ENCODE measurements at places on chromosomes 1 and 21. TPM values are rescaled to one million over a fixed set of nuclear protein-coding genes. Genes with fewer than 3 reads are reported as not detected.

Gene MACF1
- 814 TPM for total RNA-seq

Gene KISS1
- total RNA-seq: 2.9 TPM

Gene FCRL6
- 3.2 TPM for total RNA-seq

Gene MARK1
- 2.3 TPM for total RNA-seq

Gene STIL
- 1.7 TPM for total RNA-seq

Gene S100A12
- total RNA-seq: 22.8 TPM

Gene BARHL2
- total RNA-seq: not detected

Gene PRKCZ
- total RNA-seq: 121 TPM

Gene RAB13
- total RNA-seq: 103 TPM

Gene CLCA1
- total RNA-seq: not detected

Gene KRTAP19-3
- not detected for total RNA-seq

Gene VN1R5
- total RNA-seq: not detected

Gene SLC45A1
- total RNA-seq: 1.9 TPM

Gene ATP1A2
- total RNA-seq: 5.6 TPM

Gene ESRRG
- 0.29 TPM for total RNA-seq

Gene NBPF14
- total RNA-seq: 21.8 TPM
